ENCODE measurements at places on chromosomes 3 and 15.
A peak's percentile ranks its signal among the peaks of the same experiment; 100 is the strongest.

- no peak for DNase-seq
Observed at GRCh38 chr3:23198801-23199200, 4.3 kb upstream of the UBE2E2 start.

- DNase-seq: no peak
Observed at GRCh38 chr3:143445118-143445517, 325.5 kb downstream of the CHST2 start.

DNA sequence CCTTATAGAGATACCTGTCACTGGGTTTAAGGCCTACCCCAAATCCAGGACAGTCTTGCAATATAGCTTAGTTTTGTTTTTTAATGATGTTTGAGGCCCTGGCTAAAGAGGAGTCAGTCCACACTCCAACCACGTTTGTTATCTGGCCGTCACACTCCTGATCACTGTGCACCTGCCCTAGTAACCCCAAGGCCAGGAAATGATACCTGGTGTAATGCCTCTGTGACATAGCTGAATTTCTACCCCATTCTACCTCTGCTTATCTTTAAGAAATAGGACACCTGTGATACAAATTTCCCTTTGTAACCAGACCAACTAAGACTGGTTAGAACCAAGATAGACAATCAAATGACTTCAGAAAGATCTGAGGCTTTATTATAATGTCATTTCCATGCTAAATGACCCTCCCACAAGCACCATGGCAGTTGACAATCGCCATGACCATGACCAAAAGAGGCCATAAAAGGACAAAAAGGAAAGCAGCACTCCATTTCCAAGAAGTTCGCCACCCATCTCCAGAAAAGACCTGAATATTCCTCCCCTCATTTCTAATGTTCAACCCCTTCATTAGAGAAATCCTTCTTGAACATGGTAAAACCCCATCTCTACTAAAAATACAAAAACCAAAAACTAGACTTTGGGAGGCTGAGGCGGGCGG is 4.8 kb upstream of the RTP3 start:
- no peak for DNase-seq

- DNase-seq: no peak
Observed at GRCh38 chr3:138827222-138827621, 7.5 kb downstream of the PIK3CB start.

DNA sequence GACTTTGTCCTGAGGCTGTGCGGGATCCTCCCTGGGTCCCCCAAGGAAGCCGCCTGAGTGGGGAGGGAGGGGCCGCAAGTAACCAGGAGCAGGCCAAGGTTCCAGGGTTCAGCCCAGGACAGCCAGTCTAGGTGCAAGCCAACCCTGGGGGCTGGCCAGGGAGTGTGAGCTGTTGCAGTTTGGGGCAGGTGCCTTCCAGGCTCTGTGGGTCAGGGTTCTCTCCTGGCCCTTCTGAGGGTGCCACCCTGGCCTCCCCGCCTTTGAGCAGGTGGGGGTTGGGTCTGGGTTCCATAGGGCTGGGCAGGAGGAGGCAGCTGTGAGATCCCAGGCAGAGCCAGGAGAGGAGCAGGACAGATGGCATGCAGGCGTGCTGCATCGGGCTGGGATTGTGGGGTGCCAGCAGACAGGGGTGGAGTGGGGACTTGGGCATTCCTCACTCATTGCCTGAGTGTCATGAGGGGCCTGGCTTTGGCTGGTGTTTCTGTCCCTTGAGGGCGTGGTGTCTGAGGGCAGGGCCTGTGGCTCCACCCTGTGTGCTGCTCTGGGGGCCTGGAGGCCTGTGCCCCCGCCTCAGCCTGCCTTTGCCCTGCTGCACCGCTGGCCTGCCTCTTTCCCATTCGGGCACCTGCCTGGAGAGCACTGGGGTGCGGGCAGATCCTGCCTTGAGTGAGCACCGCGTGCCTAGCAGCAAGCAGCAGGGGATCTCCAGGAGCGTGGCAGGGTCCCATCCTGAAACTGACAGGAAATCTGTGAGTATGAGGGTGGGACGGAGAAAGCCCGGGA is 18.4 kb downstream of the KLF13 start:
- DNase-seq: no peak

DNA sequence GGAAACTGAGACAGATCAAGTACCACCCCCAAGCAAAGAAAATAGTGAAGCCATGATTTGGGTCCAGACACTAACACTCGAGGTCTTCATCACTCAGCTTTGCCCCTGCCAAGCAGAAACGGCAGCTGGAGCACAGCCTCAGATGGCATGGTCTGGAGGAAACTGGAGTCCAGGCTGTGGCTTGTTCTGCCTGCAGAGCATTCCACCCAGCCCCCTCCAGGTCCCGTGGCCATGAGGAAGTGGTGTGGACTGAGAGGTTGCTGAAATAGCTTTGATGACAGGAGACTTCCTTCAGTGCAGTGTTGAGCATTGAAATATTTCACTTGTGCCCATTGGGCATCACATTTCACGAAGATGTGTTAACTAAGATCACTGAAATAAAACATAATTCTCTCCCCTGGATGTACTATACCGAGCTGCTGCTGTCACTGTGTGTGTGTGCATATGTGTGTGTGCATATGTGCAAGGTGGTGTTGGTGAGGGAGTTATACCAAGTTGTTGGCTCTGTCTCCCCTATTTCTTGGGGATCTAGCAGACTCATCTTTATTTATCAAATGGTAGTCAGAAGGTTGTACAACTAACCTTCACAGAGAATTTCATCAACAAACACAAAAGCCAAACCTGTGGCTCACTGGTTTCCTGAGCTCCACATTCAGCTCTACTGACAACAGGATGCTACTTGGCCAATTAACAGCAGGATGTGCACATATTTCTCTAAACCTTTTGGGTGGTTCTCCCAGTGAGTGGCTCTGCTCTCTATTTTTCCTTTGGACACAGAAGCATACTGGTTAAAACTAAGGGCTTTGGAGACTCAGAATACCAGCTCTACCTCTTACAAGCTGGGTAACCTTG is 660.1 kb upstream of the CFAP20DC start:
- no peak for DNase-seq

GRCh38 chr3:113537155-113537554 is 4.8 kb downstream of the SIDT1 start:
- DNase-seq: no peak

GRCh38 chr3:80559701-80560100 is 791.9 kb upstream of the ROBO1 start:
- DNase-seq: no peak

DNA sequence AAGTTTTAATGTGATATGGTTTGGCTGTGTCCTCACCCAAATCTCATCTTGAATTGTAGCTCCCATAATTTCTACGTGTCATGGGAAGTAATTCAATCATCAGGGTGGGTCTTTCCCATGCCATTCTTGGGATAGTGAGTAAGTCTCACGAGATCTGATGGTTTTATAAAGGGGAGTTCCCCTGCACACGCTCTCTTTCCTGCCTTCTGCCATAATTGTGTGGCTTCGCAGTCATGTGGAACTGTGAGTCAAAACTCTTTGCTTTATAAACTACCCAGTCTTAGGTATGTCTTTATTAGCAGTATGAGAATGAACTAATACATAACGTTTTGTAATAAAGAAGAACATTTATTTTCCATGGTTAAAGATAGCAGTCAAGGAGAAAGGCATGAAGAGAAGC is 39.2 kb upstream of the GOLIM4 start:
- no peak for DNase-seq

GRCh38 chr15:57376696-57377477 is 582 bp downstream of the CGNL1 start:
- DNase-seq: peak; percentile 46

DNA sequence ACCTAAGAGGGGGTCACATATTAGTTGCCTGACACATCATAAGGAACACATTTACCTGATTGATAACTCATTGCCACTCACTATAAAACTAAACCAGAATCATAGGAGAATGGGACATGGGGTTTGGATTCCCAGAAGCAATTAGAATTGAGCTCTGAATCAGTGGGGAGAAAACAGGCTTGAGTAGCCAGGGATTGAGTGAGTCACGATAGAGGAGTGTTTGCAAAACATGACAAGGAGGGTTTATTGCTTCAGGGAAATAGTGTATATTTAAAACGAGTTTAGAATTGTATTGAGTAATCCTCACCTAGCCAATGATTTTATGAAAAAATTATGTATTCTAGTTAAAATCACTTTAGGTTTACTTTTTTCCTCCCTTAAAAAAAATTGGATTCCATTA is 101.1 kb upstream of the THRB start:
- peak; percentile 6 for DNase-seq

- no peak for DNase-seq
Observed at GRCh38 chr15:85470563-85471271, 90.3 kb downstream of the AKAP13 start.

DNA sequence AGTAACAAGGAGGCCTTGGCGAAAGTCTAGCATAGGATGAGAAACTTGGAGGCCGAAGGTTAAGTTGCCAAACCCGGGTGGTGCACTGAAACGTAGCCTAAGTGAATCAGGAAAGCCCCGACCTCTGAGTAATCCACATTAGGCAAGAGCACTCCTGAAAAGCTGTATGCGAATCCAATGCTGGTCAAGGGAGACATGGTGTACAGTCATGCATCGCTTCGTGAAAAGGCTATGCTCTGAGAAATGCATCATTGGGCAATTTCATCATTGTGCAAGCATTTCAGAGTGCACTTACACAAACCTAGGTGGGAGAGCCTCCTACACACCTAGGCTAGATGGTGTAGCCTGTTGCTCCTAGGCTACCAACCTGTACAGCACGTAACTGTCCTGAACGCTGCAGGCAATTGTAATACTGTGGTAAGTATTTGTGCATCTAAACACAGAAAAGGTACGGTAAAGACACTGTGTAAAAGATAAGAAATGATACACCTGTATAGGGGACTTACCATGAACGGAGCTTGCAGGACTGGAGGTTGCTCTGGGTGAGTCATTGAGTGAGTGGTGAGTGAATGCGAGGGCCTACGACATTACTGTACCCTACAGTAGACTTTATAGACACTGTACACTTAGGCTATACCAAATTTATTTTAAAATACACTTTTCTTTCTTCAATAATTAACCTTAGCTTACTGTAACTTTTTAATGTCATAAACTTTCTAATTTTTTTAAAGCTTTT is 222.5 kb downstream of the SHQ1 start:
- peak; percentile 17 for DNase-seq

GRCh38 chr3:150221904-150222523 is 186.1 kb upstream of the TSC22D2 start:
- DNase-seq: no peak

- DNase-seq: no peak
Observed at GRCh38 chr3:136559896-136560295, 192.3 kb downstream of the STAG1 start.

GRCh38 chr3:194939949-194940770 is 254.5 kb downstream of the FAM43A start:
- DNase-seq: no peak

DNA sequence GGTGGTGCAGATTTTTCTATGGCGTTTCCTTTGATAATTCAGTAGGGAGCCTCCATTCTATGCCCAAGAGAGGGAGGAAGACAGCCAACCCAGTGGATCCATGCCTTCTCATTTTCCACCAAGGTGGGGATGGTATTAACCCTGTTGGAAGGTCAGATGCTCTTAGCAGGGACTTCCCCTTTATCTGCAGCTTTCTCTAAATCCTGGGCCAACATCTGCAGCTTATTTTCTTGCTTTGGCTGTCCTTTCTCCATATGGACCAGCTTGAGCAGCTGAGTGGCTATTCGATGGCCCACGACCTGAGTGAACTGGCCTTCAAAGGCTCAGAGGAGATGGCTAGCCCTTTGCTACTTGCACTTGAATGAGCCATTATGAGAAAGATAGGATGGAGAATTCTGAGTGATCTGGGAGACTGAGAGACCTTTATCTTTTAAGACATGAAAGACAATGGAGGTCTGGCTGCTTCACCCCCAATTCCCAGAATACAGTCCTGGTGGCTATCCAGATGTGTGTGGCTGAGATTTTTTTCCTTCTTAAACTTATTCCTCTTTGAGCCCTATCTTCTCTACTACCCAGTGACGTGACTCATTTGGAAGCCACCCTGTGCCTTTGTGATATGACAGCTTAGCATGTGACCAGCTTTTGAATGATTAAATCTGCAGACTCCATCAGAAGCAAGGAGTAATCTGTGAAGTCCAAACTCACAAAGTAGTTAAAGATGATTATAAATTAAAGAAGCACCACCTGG is 39.6 kb upstream of the TRAK1 start:
- DNase-seq: peak; percentile 72

- DNase-seq: no peak
Observed at GRCh38 chr15:74732846-74733245, 7.5 kb upstream of the CYP1A1 start.

GRCh38 chr3:169552533-169552932 is 111.0 kb downstream of the MECOM start:
- peak; percentile 35 for DNase-seq

DNA sequence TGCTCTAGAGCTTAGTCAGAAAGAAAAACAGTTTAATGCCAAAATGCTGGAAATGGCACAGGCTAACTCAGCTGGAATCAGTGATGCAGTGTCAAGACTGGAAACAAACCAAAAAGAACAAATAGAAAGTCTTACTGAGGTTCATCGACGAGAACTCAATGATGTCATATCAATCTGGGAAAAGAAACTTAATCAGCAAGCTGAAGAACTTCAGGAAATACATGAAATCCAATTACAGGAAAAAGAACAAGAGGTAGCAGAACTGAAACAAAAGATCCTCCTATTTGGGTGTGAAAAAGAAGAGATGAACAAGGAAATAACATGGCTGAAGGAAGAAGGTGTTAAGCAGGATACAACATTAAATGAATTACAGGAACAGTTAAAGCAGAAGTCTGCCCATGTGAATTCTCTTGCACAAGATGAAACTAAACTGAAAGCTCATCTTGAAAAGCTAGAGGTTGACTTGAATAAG is 150.5 kb upstream of the LRRFIP2 start:
- DNase-seq: peak; percentile 46

GRCh38 chr3:195023989-195024388 is 247.0 kb downstream of the XXYLT1 start:
- no peak for DNase-seq

GRCh38 chr15:31108836-31109235 is 7.3 kb upstream of the TRPM1 start:
- DNase-seq: no peak

DNA sequence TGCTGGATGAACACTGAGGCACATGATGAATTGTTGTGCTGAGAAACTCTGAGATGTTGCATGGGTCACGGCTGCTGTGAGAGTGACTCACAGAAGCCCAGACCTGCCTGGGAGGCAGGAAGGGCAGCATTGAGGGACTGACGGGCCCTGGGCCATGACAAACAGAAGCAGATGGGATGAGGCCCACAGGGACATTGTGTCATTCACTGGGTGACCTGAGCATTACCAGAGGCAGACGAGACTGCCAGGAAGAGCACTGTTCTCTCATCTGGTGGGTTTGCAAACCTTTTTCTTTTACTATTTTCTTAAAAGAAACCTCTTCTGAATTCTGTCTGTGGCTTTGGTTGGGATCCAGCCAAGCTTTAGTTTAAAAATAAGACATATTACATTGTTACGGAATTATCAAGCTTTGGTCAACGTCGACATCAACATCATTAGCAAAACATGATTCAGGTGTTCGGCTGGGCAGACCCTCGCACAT is 67.8 kb downstream of the BDH1 start:
- peak; percentile 95 for DNase-seq

- peak; percentile 70 for DNase-seq
Observed at GRCh38 chr3:180804916-180805315, 107.6 kb upstream of the FXR1 start.
